ENCODE measurements at places on chromosomes 6 and 20.

GRCh38 chr20:19275630-19276071, 63.2 kb downstream of the SLC24A3 start:
- no peak for DNase-seq

- DNase-seq = no peak
Observed at GRCh38 chr6:152096863-152097496, 289.5 kb downstream of the ESR1 start.

DNA sequence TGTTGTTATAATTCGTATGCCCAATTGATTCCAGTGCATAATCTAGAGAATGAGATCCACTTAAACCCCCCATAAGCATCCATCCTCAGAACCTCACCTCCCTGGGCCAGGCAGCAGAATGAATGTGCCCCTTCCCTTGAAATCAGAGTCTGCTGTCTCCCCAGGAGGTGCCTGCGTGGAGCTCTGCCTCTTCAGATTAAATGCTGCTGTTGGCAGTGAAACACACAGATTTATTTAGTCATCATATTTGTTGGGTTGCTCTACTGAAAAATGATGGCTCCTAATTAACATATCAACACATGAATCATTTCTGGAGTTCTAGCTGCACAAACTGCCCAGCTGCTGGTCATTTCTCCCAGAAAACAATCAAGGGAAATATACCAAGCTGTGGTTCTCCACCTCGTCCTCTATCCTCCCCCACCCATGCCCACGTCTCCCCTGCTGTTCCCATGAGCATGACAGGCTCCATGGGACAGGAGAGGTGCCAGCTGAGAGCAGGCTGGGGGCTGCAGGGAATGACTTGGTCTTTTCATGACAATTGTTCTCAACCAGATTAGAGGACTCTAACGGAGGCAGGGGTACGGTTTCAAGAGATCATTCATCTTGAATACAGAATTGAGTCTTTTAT, 633.1 kb downstream of the CDH26 start:
- no peak for DNase-seq

DNA sequence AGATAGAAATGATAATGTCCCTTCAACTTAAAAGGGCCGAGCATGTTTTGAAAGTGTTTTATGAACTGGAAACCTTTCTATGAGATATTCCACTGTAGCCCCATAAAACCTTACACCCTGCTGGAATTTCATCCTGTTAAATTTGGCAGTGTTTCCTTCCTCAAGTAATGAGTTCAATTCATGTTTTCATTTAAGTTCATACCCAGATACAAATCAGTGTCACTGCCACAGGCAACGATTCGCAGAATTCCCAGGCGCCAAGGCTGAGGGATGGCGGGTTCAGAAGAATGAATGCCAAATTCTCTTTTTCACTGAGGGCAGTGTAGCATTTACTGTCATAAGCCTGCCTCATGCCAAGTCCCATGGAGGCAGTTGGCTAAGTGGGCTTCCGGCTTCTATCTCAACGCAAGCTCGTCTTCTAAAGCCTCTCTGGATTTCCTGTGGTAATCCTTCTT, 511.8 kb upstream of the ID4 start:
- no peak for DNase-seq

DNA sequence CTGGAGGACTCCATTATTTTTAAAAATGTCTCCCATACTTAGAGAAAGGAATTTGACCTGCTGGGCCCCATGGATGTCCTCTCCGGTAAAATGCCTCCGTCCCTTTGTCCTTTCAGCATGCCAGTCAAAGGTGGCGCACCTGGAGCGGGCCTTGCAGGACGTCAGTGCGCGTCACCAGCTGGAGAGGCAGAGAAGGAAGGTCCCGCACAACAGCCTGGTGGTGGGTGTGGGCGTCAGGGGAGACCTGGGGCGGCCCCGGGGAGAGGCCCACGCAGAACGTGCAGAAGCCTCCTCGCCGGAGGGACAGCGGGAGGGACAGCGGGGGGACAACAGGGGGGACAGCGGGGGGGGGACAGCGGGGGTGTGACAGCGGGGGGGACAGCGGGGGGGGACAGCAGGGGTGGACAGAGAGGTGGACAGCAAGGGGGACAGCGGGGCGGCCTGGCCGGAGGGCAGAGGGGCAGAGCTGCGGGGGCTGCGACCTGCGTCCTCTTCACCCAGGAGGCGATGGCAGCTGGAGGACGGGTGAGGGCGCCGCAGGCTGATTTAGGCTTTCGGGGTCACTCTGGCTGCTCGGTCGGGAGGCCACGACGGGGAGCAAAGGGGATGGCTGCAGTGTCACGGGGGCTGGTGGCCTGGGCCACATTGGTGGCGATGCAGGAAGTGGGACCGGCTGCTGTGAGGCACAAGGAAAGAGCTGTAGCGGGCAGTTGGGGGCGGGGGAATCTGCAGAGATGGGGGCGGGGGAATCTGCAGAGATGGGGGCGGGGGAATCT, 859 bp upstream of the KIF25 start:
- DNase-seq = no peak

GRCh38 chr20:57619051-57619831, 985 bp downstream of the ZBP1 start:
- DNase-seq = peak; percentile 36

- DNase-seq = peak; percentile 29
Observed at GRCh38 chr6:136415351-136416007, 125.8 kb upstream of the BCLAF1 start.

DNA sequence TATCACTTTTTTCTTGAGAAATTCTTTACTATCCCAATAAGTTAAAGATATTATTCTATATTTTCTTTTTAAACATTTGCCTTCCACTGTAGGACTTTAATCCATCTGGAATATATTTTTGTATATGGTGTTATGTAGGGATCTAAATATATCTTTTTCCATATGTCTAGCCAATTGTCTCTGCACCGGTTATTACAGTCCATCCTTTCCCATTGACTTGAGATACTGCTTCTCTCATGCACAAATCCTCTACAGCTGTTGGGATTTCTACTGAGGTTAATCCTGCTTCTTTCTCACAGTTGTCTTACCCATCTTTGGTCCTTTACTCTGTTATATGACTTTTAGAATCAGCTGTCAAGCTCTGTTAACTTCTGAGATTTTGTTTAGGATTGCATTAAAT, 483.8 kb upstream of the CDH4 start:
- no peak for DNase-seq

- no peak for DNase-seq
Observed at GRCh38 chr6:73955800-73956199, 259.8 kb downstream of the CD109 start.

GRCh38 chr20:58715391-58715800, 22.8 kb downstream of the NPEPL1 start:
- DNase-seq = no peak

DNA sequence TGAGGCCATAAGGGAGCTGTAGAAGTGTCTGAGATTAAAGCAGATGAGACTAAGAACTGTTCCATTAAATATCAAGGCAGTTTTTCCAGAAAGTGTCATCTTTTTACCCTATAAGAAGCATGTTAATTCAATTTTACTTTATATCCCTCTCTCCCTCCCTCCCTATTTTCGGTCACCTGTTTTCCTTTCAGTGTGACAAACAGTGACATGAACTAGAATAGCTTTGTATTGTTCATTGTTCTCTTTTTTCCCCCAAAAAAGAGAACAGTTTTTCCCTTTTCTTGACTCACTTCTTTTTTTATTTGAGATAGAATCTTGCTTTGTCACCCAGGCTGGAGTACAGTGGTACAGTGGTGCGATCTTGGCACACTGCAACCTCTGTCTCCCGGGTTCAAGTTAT, 269.3 kb downstream of the ZFAND3 start:
- no peak for DNase-seq

DNA sequence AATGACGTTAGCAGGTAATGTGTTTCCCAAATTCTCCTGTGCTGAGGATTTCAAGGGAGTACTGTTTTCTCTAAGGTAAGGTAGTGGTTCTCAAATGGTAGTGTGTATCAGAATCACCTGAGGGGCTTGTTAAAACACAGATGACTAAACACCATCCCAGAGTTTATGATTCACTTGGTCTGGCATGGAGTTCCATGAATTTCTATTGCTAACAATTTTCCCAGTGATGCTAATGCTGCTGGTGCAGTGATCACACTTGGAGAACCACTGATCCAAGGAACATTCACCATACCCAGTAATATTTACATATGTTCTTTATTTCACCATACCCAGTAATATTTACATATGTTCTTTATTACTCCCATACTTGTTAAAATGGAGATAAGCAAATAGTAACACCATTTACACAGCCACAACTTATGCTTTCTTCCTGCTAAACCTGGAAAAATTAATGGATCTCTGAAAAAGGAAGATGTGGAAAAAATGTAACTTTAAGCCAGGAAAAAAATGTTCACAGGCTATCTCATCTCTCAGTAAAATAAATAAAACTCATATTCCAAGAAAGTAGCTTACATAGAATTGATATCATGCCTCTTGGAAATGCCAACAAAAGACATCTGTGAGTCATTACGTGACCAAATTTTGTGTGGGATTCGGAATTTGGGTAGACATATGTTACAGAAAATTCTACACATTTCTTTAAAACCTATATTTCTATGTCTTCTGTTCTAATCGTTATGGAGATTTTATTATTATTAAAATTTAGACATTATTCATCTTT, 129.5 kb downstream of the MMUT start:
- DNase-seq = no peak

DNA sequence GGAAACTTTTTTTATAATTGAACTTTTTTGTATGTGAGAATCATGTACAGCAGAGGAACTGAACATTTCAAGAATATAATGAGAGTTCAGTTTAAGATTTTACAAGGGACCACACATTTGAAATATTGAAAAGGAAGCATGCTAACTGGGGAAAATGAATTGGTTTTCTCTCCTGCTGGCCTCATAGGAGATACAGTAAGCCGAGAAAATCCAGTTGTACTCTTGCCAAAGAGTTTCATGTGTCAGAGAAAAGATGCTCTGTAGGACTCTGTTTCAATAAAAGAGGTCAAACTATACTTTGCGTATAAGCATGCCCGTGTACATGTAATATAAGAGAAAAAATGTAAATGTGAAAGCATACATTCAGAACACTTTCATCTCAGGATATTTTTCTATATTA, 393.5 kb upstream of the NRSN1 start:
- DNase-seq = no peak

DNA sequence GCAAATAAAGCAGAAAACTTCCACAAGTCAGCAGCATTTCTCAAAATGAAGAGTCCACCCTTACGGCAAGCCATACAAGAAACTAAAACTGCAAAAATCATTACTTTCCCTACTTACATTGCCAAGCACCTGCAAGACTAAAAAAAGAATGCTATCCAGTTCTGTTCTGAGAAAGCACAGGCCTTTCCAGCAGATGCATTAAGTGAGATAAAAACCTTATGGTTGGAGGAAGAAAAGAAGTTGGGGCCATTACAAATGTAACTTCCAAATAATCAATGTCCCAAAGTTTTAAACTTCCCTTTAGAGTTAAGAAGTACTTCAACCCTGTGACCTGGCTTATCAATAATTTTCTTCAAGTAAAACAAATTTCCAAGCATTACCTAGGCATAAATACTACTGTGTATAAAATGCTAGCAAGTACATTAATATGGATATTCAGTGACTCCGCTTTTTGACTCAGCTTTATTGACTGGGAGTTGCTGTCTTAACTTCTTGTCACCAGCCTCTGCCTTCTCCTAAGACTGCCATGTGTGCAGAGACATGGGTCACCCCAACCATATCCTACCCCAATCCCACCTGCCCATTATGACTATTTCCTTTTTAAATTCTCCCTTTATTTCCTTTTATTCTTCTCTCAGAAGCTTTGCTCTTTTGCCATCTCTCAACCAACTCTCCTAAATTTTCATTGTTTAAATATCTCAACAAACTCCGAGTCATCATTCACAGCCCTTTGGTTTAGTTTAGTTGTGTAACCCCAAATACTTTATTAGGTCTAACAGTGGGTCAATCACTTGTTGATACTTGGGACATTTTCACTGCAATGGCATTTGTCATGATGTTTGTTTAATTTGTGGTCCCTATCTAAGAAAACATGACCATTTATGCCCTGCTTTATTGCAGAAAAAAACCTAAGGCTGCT, 49.7 kb downstream of the SLC22A23 start:
- no peak for DNase-seq

- no peak for DNase-seq
Observed at GRCh38 chr6:45209762-45210161, 118.4 kb upstream of the RUNX2 start.

- no peak for DNase-seq
Observed at GRCh38 chr20:61328911-61329558, 77.0 kb downstream of the CDH4 start.

GRCh38 chr6:99334526-99335127, 14.8 kb downstream of the FAXC start:
- peak; percentile 14 for DNase-seq

DNA sequence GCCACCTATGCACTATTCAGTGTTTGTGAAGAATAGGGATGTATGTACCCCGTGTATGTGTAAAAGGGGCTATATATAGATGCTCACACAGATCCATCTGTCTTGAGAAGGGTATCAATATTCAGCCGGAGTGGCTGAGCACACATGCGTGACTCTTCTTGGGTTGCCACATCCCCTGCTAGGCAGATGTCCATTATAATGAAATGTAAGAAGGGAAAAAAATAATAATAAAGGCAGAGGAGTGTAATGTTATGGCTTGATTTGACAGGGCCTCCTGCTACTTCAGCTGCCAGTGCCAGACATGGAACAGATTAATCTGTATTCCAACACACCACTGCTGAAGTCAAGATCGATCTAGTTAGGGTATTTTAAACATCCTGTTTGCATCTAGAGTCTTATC, 74.2 kb upstream of the VSTM2L start:
- DNase-seq = no peak

DNA sequence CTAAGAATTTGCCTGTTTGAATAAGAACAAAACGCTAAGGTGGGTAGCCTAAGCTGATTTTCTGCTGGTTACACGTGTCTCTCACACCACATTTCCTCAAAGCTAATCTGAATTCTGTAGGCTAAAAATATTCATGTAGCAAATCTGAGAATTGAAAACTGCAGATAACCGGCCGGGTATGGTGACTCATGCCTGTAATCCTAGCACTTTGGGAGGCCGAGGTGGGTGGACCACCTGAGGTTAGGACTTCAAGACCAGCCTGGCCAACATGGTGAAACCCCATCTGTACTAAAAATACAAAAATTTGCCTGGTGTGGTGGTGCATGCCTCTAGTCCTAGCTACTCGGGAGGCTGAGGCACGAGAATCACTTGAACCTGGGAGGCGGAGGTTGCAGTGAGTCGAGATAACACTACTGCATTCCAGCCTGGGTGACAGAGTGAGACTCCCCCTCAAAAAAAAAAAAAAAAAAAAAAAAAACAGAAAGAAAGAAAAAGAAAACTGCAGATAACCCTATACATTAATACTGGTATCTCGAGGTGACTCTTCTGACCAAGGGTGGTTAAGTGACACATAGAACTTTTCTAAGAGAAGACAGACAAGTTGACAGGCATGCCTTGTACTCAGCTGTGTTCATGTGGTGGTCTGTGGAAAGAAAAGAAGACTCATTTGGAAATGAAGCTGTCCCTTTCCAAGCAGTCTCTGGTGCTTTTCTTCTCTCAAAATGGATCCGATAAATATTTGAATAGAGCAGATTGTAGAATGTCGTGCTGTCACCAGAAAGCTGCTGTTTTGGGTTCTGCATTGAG, 24.7 kb upstream of the ASXL1 start:
- DNase-seq = no peak

GRCh38 chr6:165571721-165572132, 91.3 kb downstream of the PDE10A start:
- no peak for DNase-seq

Measured in GF-D8 (cell line).